ENCODE measurements at places on chromosomes 5 and 9.

GRCh38 chr5:175354964-175355363, 89.0 kb downstream of the DRD1 start:
- no peak for DNase-seq

GRCh38 chr5:149363358-149363757, 5.5 kb downstream of the PCYOX1L start:
- DNase-seq, result no peak

- no peak for DNase-seq
Measured at GRCh38 chr5:179839328-179840256, 18.9 kb downstream of the SQSTM1 start.

GRCh38 chr5:119274030-119274766, 81.6 kb upstream of the TNFAIP8 start:
- DNase-seq, result no peak

DNA sequence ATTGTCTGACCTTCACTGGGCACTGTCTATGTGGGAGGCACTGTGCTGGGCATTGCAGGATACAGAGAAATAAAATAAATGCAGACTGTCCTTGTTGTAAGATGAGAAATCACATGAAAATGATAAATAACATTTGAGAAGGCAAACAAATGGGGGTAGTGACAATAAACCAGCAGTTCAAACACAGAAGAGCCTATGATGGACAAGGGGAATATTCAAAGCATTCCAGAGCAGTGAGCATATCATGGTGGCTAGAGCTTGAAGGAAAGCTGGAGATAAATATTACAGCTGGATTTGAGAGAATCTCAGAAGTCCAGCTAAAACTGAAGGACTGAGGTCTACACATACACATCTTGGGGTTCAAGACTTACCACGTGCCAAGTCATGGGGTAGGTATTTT, 209.9 kb downstream of the ASTN2 start:
- no peak for DNase-seq

- DNase-seq, result no peak
Measured at GRCh38 chr9:72131206-72131605, 18.0 kb upstream of the GDA start.

DNA sequence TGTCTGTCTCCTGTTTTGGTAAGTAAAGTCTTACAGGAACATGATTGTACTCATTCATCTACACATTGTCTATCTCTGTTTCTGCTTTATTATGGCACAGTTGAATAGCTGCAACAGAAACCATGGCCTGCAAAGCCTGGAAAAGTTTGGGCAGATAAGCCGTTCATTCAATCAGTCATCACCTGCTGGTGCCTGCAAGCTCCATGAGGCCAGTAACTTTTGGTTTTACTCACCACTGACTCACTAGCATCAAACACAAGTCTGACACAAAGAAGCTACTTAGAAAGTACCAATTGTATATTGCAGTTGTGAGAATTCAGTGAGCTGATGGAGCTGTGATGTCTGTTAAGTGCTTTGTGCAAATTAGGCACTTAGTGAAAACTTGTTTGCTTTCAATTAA, 373.6 kb upstream of the SGCD start:
- no peak for DNase-seq

DNA sequence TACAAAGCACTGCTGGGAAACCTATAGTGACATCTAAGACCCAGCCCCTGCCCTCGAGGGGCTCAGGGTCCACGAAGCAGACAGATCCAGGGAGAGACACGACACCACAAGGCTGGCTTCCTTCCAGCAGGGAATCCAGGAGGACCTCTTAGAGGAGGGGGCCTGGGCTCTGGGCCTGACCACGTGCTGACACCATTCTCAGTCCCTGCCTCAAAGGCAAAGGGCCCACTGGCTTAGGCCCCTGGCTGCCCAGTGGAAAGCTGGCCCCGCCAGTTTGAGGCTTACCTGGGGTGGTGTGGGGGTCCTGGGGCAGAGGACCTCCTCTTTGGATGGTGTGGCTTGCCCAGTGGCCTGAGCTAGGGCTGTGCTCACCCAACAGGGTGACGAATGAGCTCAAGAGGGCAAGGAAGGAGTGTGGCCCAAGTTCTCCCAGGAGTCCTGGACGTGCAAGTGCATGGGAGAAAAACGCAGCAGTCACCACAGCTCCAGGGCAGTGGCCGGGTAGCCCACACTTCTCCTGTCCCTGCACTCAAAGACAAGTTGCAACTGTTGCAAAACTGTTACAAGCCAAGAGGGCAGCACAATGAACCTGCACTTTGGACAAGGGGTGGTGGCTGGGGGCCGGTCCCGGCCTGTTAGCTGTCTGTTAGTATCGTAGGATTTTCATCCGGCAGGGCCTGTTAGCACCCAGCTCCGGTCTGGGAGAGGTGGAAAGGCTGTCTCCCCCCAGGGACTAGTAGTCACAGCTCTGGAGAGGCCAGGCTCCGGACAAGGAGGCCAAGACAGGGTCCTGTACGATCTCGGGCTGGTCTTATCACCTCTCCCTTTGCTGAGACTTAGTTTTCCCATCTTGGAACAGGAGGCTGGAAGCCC, 1.5 kb upstream of the SARDH start:
- no peak for DNase-seq

DNA sequence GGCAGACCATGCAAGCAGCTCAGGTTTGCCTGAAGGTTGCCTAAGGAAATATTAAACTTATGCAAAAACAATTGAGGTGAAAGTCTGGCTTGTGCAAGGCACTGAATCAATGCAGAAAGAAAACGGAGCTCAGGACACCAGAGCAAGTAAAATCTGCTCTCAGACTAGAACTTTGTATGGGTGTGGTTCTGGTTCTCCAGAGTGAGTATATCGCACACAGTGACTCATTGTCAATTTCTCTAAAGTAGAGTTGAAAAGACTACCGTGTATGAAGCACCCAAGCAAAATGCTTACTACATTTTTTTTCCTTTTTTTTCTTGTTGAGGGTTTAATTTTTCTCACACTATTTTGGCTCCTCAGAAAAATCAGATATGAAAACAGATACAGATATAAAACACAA, 650.3 kb upstream of the CDH10 start:
- no peak for DNase-seq

DNA sequence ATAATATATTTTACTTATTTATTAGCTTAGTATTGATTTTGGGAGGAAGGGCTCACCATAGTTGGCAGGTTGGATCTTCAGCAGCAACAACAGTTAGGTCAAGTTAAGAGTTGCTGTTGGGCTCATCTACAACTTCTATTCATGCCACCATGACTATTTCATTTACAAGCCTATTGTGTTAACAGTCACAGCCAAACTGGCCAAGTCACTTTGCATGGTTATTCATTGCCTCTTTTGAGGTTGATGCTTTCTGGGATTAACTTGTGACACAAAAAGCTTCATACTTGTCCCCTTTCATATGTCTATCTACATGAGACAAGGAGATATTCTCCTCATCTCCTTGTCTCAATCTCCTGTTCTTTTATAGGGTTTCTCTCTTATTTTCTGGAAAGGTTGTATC, 98.3 kb downstream of the WDR70 start:
- DNase-seq, result no peak

DNA sequence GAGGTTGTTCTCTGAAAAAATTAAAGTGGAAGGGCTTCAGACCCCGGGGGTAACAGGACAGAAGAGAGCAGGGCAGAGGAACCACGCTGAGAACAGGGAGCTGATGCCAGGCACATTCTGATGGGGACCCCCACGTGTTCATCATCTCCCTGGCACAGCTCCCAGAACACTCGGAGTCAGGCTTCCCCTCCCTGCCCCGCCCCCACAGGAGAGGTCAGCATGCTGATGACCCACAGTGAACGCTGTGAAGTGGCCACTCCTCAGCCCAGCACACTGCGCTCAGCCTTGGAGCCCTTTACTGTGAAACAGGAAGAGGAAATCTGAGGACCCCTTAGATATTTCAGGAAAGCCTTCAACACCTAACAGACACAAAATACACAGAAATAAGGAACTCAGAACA, 16.4 kb downstream of the RETREG1 start:
- no peak for DNase-seq

Measured in activated gamma-delta T cell (primary cell).